Stimulated activated CD4-positive, alpha-beta T cell treated with anti-CD3 and anti-CD28 coated beads, Interleukin-2, amount 100 ng/mL, for 48 hours (primary cell): ENCODE measurements at places on chromosomes 6 and 20.
A peak's percentile ranks its signal among the peaks of the same experiment; 100 is the strongest.

GRCh38 chr6:111764238-111765175 lies 108.7 kb downstream of the FYN start:
- DNase-seq, result no peak

DNA sequence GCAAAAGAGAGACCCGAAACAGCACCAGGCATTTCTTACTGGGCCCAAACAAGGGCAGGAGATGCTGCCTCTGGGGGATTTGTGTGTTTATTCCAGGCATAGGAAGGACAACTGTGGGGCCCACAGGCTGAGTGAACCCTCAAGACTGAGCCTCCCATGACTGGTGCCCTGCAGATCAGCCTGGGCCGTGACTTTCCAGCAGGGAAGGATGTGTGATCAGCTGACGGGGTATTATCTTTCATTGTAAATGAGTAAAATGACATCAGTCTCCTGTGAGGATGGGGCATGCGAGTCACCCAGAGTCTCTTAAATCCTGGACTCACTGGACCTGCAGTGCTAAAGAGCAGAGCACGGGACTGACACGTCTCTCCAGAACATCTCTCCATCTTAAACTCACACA lies 3.9 kb upstream of the TEAD3 start:
- no peak for DNase-seq

GRCh38 chr6:24757611-24758010 lies 17.1 kb upstream of the GMNN start:
- no peak for DNase-seq

DNA sequence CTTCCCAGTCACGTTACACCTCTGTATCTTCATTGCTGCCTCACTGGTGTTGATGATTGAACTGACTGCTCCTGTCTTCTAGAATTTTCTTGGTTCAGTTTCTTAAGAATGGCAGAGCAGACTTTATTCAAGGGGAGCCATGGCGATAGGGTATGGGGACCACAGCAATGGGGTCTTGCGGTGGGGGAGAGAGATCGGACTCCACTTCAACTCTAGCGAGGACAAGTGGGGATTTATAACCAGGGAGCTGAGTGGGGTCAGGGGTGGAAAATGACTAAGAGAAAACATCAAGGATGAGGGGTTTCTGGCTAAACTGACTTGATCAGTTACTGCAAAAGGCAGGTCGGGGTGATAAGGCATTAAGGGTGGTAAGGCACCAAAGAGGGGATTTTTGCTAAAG lies 156.4 kb downstream of the CD83 start:
- DNase-seq, result no peak

DNA sequence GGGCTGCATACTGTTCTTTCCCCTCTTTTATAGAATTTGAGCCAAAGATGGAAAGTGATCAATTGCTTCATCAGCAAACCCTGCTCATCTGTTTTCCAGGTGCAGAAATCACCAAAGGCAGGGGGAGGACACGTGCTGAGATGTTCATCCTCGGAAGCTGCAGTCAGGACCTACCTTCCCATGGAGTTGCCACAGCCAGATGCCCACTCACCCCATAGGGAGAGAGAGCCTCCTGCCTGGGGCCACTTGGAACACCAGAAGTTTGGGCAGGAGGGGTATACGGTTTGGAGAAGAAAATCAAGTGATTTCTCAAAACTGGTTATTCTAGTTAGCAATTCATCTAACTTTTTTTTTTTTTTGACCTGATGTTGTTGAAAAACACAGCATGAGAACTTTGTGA lies 5.3 kb upstream of the CST7 start:
- no peak for DNase-seq

DNA sequence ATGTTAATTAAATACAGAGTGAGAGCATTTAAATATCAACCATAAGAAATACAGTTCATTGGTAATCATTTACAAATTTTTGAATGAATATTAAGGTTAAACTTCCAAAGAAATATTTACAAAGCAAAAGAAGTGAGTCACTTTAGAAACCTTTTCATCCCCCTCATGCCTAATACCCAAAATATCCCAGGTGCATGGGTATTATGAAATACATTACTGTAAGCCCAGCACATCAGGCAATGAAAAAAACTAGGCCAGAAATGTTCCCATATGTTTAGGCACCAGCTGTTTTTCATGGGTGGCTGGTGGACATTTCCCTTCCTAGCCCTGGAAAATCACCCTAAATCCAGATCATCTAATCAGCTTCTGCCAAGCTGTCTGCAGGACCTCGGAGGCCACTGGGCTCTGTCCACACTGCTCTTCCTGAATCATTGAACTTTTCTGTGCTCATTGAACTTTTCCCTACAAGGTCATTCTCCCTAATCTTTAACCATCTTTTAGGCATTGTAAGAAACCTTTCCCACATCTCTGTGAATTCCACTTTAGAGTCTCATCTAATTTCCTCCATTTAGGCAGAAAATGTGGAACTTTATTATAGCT lies 145.3 kb upstream of the STXBP5 start:
- no peak for DNase-seq

DNA sequence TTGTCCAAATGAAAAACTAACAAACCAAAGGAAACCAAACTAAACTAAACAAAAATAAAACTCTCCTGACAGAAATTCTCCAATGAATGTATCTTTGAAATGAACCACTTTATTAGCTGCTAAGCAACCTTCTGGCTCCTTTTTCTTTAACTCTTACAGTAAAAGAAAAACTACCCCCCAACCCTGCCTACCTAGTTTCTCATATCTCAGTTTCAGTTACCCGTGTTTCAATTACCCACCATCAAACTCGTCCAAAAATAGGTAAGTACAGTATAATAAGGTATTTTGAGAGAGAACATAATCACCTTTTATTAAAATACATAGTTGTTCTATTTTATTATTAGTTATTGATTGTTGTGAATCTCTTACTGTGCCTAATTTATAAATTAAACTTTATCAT lies 177.4 kb upstream of the THEMIS start:
- no peak for DNase-seq

DNA sequence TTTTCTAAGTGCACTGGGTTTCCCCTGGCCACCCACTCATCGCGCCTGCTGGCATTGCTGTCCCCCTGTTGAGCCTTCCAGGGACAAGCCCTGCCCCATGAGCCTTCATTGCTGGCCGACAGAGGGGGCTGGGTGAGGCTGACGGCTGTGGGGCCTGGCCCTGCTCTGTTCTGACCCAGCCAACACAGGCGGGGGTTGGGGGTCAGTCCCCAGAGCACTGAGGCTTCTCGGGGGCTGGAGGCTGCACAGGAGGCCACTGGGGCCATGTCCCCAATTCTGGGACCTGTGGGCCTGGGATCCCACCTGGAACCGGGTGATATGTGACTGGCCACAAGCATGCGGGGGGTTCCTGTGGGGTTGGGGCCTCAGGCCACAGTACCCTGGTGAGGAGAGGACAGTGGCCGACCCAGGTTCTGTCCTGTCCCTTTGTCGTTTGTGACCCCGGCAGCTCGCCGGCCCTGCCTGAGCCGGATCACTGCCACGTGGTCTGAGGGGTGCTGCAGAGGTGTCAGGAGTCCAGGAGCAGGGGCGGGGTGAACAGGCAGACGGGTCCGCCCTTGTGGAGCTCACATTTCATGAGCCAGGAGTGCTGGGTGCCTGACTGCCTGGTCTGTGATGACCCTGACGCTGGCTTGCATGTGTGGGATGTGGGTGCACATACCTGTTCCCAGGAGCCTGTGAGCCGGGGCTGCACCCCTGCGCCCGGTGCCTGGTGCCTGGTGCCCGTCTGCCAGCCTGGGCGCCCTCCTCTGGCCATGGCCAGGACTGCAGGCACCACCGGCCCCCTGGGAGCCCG lies 2.1 kb upstream of the COL20A1 start:
- peak; percentile 82 for DNase-seq

DNA sequence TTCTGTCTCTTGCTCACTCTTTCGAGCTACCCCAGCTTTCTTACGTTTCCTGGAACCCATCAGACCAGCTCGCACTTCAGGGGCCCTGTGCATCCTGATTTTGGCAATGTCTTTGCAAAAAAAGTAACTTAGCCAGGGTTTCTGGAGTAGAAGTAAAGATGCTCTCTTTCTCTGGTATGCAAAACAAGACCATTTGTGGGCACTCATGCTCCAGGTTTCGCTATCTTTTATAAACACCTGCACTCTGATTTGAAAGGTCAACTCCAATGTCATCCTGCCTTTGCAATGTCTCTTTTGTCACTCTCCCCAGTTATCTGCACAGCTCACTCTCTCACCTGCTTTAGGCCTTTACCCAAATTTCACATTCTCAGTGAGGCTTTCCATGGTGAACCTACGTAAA lies 869.1 kb downstream of the QKI start:
- DNase-seq, result no peak

DNA sequence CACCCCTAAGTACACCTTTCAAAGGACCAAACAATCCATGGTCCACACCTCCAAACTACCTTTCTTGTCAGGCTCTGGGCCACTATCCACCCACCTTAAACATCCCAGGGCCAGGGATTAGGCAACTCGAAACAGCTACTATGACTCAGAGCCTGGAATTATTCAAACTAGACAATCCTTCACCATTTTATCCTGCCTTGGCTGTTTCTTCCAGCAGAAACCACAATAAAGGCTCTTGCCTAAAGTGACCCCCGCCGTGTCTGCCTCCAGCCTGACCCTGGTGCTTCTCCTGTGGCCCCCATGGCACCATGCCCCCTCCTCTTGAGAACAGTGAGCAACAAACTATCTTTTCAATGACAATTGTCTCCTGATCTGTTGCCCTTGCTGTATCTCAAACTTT lies 195.5 kb downstream of the EPM2A start:
- DNase-seq, result no peak

DNA sequence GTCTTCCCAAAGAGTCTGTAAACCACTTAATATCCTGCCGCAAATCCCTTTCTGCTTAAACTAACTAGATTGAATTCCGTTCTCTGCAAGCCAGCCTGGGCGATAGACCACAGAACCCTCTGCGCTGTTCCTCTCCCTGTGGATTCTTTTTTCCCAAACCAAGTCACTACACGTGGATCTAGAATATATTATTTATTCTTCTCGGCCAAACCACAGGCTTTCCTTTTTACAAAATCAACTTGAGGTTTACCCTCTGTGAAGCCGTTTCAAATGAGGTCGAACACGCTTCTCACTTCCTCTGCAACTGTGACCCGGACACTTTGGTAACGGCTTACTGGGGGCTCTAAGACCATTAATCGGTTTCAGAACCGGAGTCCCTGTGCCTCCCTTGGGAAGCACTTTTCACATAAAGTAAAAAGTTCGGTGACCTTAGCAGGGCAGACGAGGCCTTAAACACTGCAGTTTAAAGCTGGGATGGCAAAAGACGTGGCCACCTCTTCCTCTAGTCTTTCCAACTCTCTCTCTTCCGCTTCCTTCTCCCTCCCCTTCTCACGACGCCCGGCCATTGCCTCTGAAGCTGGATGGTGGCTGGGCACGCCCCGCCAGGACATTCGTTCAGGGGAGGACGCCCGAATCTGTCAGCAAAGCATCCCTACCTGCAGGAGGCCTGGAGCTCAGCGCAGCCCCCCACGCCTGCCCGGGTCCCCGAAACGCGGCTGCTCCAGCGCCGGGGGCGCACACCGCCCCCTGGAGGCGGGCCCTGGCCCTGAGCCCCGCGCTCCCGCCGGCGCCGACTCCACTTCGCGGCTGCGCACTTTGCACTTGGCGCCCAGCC lies 55.0 kb upstream of the FOXC1 start:
- peak; percentile 54 for DNase-seq
